ENCODE measurements at places on chromosomes 5 and 9.

GRCh38 chr5:134920848-134921575 is 16.1 kb downstream of the PCBD2 start:
- DNase-seq, result no peak

- no peak for DNase-seq
Observed at GRCh38 chr5:151100681-151101080, 19.8 kb upstream of the TNIP1 start.

DNA sequence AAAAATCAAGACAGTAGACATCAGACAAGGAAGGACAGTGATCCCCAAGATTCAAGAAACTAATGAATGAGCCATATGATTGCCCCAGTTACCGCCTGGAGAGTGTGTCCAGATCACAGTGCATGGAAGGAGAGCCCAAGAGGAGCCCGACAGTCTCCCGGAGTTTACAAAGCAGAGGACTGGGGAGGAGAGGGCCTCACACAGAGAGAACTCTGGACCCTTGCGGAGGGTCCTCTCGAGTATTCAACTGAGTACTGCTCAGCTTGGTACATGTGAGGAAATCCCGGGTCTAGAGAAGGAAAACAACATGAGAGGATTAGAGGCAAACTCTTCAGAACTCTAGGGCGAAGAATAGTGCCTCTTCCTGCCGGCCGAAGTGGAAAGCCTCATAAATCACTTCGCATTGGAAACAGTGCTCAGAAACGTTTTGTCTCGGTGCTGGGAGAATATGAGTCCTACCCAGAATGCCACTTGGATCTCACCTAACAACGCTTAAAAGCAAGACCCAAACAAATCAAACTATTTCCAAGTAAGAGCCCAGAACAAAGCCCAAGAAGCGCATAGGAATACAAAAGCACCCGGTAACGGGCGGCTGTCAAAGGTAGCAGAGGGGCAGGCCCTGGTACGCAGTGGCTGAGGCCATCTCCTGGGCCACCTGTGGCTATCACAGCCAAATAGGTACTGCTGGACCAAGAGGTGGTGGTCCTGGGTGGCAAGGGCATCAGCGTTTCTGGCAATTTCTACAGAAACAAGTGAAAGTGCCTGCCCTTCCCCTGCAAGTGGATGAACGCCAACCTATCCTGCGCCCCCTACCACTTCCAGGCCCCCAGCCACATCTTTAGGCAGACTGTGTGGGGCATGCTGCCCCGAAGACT is 36.0 kb downstream of the FAM78A start:
- DNase-seq, result no peak

DNA sequence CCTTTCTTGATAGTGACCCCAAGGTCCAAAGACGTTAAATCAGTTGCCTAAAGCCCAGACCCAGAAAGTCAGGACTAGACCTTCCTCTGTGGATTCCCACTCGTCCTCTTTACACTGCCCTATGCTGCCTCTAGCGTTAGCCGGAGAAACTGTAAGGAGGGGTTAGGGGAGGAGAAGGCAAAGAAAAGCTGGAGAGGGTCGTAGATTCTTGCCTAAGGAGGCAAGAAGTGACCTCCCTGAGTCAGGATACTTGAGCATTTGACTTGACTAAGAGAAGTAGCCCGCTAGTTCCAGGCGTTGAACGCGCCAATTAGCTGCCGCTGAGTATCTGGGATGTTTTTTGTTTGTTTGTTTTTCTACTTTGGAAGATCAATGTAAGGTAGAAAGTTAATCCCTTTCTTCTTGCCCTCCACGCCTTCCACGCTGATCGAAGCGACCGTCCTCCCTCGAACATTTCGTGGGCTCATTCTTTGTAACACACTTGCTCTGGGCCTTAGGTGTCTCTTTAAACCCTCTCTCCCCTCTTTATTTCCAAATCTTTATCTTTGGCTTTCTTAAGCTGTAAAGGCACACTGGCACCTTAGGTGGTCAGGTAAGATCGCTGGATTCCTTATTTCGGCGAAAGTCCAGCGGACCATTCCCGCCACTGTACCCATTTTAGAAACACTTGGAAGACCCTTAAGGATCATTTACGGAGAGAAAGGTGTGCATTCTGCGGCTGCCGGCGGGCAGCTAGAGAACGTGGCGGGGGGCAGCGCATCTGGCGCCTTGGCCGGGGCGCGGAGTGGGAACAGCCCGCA is 5.1 kb upstream of the RGMB start:
- DNase-seq, result peak; percentile 62

DNA sequence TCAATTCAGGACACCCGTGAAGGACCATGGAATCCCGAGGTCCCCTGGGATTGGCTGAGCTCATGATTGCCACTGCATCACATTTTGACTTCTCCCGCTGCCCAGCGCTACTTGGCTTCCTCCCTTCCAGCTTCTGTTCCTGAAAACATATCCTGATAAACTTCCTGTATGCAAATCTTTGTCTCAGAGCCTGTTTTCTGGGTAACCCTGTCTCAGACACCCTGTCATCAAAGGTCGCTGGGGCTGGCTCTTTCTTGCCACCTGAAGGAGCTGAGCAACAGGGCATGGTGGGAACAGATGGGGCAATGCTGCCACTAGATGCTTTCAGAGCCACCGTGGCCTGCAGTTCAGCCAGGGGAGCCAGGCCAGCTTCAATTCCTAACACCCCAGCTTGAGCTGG is 154.3 kb upstream of the TBC1D2 start:
- DNase-seq, result no peak

GRCh38 chr9:72477930-72478518 is 43.4 kb upstream of the TMC1 start:
- peak; percentile 71 for DNase-seq

DNA sequence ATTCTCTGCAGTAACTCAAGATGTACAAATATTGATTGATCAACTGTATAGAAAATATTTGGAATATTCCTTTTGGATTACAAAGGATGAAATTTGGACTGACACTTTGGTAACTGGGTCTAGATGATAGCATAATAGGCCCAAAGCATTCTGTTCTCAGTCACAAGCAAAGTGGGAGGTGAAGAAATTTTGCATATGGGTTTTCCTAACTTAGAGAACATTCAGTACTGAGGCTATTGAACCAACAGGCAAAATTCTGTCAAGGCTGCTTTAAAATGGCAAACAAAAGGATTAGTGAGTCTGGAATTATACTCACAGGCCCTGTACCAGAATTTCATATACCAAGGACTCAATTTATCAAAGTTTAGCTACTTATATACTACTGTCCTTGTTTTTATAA is 1020.6 kb downstream of the TLE4 start:
- no peak for DNase-seq

GRCh38 chr5:38093855-38094254 is 164.5 kb upstream of the EGFLAM start:
- DNase-seq, result no peak

- DNase-seq, result no peak
Observed at GRCh38 chr5:180316586-180316985, 24.7 kb upstream of the MAPK9 start.

DNA sequence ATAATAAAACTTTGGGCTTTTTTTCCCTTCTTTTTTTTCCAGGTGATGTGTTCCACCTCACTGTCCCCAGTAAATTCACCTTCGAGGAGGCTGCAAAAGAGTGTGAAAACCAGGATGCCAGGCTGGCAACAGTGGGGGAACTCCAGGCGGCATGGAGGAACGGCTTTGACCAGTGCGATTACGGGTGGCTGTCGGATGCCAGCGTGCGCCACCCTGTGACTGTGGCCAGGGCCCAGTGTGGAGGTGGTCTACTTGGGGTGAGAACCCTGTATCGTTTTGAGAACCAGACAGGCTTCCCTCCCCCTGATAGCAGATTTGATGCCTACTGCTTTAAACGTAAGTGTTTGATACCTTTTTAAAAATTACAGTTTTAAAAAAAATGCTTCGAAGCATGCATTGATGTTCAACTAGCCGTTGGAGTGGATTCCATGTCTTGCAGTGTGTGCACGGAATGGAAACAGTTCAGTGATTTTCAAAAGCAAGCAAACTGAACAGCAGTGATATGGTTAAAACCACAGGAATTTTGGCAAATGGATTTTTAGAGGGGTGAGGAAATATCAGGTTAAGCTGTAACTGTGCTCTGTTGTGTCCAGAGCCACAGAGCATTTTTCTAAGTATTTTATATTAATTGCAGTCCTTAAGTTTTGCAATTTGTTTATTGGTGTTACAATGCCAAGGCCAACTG is 40.7 kb downstream of the VCAN start:
- DNase-seq, result no peak

DNA sequence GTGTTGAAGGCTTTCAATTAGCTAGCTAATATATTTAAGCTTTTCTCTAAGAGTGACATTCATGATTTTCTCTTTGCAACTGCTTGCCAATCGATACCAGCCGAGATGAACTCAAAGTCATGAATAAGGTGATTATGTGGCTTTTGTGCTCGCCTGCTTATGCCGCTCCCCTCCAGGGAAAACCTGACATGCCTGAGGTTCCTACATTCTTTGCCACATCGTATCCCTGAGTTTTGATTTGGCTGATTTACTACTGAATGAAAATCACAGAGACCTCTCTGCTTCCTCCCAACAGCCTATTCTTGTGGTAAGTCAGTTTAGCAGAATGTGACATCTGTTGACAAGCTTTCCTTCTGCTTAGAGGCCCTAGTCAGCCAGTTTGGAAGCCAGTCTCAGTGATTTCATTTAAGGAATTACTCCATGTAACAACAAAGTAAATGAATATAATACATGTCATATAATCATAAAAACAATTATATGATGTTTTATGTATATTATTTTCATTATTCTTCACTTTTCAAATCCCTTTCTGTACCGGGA is 513.4 kb downstream of the CSNK1G3 start:
- no peak for DNase-seq

DNA sequence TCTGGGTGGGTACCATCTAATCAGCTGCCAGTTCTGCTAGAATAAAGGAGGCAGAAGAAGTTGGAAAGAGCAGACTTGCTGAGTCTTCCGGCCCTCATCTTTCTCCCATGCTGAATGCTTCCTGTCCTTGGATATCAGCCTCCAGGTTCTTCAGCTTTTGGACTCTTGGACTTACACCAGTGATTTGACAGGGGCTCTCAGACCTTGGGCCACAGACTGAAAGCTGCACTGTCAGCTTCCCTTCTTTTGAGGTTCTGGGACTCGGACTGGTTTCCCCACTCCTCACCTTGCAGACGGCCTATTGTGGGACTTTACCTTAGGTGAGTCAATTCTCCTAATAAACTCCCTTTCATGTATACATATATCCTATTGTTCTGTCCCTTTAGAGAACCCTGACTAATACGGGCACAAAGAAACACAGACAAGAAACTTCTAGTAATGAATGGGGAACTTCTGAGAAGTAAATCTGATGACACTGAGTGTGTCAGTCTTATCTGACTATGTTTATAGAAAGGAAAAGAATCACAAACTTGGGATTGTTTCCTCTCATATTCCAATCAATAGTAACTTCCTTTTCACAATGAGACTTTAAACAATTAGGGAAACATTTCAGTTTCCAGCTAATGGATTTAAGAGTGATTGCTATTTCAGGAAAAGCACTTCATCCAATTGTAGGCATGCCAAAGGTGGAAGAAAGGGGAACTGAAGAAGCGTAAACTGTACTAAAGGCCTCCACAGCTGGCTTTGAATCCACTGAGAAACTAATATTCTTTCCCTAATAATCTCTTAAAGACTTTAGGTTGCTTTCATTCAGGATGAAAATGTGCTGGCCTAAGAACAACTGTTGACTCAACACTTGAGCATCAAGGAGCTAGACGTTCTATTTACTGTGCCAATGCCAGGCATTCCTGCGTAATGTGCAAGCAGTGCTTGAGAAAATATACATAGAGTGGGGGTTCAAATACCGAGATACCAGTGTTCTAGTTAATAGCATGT is 127.9 kb upstream of the PTGER4 start:
- DNase-seq, result peak; percentile 77

- no peak for DNase-seq
Observed at GRCh38 chr9:87323928-87324327, 173.7 kb upstream of the DAPK1 start.

- DNase-seq, result no peak
Observed at GRCh38 chr9:112013266-112013665, 116.7 kb downstream of the UGCG start.

- no peak for DNase-seq
Observed at GRCh38 chr5:593511-593910, 18.6 kb upstream of the CEP72 start.

DNA sequence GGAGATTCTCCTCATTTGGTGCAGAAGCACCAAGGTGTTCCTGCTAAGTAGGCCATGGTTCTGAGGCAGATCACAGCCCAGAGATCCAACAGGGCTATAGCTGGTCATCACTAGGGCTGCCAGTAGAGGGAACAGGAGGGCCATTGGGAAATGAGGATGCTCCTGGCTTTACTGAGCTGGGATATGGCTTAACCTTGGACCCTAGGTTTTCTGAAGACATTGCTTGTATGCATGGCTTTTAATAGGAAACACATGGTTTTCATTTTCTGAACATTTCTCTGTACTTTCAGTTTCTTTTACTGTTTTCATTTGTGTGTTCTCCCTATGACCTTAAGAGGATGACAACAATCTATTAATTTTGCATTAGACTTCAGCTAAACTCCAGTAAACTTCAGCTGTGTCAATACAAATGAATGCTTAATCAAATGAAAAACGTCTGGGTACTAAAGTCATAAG is at the start of gene IFNW1:
Gene IFNW1 (minus strand): TSS at position 406 of the 456 bp plus-strand sequence. CDS start 262 bp downstream, at position 144.
- no peak for DNase-seq

DNA sequence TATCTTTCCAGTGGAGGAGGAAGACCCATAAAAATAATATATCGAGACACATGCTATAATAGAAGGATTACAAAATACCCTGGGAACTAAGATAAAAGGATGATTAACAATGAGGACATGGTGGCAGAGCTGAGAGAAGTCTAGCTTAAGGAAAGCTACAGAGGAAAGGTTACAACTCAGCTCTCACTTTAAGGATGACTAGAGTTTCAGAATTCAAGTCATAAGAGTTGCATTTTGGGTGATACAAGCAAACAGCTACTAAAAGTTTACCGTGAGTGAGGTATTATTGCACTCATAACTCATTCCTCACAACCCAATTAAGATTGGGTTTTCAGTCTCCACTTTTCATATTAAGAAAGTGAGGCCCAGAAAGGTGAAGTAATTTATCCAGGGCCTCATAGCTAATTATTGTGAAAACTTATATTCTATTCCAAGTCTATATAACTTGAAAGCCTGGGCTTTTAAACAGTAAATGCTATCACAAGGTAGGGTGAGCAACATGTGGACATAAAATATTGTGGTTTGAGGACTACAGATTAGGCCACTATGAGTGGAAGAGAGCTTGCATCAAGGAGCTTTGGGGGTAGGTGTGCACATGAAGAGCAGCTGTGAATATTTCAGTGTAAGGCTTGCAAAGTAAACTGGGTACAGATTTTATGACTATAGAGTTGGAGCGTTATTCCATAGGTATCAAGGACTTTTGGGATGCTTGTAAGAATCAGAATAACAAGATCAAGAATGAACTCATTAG is 28.0 kb downstream of the JAKMIP2 start:
- no peak for DNase-seq

DNA sequence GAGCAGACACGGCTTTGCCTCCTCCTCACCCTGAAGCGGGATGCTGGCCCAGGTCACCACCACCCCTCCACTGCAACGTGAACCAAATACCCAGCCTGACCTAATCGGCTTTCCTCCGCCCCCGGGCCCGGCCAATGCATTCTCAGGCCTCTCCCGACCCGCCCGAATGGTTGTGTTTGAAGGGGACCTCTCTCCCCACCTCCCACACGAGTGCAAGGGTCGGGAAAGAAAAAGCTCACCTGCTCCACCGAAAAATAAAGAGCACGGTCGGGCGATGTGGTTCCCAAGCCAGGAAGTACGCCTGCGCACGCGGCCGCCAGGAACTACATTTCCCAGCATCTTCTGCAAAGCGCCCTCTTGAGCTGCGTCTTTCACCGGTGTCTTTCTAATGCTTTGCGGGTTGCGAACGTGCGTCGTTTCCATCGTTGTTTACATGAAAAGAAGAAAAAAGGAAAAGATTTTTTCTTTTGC is at the start of gene ZNF883:
Gene ZNF883 (minus strand): TSS at position 282 of the 471 bp plus-strand sequence.
- peak; percentile 50 for DNase-seq
